ENCODE measurements at places on chromosomes 1 and 21.

DNA sequence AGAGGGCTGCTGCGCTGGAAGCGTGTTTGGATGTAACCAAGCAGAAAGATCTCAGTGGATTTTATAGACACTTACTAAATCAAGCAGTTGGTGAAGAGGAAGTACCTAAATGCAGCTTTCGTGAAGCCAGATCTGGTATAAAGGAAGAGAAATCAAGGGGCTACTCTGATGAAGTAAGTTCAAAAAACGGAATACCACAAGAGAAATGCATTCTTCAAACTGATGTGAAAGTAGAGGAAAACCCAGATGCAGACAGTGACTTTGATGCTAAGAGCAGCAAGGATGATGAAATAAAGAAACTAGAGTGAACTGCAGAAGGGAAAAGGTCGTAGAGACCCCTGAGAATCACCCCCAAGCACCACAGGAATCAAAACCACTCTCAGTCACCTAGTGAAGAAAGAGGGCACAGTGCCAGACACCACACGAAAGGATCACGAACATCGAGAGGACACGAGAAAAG lies 40.8 kb upstream of the NEXN start:
- DNase-seq: no peak

GRCh38 chr1:236421022-236421421 lies 26.9 kb downstream of the EDARADD start:
- no peak for DNase-seq

DNA sequence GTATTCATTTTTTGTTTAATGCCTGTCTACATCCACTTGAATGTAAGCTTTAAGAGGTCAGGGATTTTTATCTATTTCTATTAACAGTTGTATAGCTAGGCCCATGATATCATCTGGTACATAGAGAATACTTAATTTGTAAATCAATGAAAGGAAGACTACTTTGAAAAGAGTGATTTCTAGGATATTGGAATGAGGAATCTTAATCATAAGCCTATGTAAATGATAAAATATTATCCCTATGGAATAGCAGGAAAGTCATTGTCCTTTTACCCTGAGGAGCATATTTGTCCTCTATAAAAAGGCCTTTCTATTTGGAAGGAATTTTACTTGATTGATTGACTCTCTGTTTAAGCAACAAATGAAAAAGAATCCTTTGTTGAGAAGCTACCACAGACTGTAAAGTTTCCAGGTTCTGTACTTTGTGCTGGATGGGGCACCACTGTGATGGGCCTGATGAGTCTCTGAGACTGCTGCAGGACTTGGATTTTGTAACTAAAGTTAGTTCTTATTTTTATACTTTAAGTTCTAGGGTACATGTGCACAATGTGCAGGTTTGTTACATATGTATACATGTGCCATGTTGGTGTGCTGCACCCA lies 53.8 kb downstream of the MAST2 start:
- DNase-seq: no peak

DNA sequence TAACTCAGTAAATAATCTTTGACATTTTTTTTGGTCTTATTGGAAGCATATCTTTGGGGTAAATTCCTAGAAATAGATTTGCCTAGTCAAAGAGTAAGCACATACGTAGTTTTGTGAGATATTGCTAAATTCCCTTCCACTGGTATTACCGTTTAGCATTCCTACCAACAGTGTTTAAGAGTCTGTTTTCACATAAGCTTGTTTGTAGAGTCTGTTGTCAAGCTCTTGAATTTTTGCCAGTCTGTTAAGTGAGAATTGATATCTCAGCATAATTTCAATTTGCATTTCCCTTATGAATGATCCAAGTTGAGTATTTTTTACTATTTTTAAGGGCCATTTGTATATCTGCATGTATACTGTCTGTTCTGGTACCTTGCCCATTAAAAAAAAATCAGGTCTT lies 37.0 kb upstream of the MPC2 start:
- no peak for DNase-seq

- DNase-seq: no peak
Observed at GRCh38 chr1:198264282-198264681, 107.5 kb downstream of the NEK7 start.

GRCh38 chr1:152001631-152002584 lies 8.2 kb upstream of the S100A10 start:
- peak; percentile 74 for DNase-seq
